Stimulated activated CD4-positive, alpha-beta T cell treated with anti-CD3 and anti-CD28 coated beads, Interleukin-1b, Interleukin-23, amount 100 ng/mL, for 48 hours (primary cell): ENCODE measurements at places on chromosomes 12 and 14.

- DNase-seq = no peak
These were observed 41.7 kb upstream of the FRS2 start for GRCh38 chr12:69428351-69429073.

- peak; percentile 51 for DNase-seq
These were observed 67.3 kb upstream of the STK38L start for GRCh38 chr12:27176765-27177164.

DNA sequence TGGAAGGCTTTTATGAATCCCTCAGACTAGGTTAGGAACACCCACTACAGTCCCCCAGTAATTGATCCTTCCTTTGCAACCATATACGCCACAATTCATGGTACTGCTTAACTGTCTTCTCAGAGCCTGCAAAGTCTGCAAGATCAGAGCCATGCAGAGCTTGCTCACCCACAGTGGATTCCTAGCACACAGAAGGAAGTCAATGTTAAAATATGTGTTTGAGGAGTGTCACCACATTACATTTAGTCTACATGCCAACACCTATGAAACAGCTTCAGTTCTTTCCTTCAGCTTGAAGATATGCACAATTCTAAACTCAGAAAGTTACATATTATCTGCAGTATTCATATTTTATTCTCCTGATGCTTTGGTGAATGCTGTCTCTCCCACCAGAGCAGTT, 138.5 kb downstream of the NDUFA12 start:
- no peak for DNase-seq

GRCh38 chr12:54945082-54945481, 39.5 kb downstream of the TESPA1 start:
- DNase-seq = no peak

- no peak for DNase-seq
These were observed 21.4 kb upstream of the CLEC4D start for GRCh38 chr12:8491646-8492530.

GRCh38 chr14:80475074-80475473, 263.8 kb upstream of the DIO2 start:
- DNase-seq = no peak

GRCh38 chr14:100402631-100403030, 79.5 kb downstream of the SLC25A47 start:
- DNase-seq = no peak

GRCh38 chr12:81461163-81461562, 298.0 kb downstream of the PPFIA2 start:
- DNase-seq = no peak

DNA sequence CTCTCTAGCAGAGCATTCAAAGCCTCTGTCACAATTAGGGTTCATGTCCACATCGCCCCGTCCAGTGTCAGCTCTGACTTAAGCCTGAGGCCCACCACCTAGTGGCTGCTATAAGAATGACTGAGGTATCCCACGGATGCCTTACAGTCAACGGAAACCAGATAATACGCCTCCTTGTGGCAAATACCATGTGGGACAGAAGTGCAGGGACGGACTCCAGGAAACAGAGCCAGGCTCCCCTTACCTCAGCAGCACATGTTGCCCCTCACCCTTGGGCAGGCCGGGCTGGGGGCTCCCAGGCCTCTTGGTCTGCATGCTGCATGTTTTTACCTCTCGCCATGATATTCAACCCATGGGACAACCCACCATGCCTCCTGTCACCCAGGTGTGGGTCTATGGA, 86.3 kb downstream of the VWF start:
- DNase-seq = peak; percentile 56

DNA sequence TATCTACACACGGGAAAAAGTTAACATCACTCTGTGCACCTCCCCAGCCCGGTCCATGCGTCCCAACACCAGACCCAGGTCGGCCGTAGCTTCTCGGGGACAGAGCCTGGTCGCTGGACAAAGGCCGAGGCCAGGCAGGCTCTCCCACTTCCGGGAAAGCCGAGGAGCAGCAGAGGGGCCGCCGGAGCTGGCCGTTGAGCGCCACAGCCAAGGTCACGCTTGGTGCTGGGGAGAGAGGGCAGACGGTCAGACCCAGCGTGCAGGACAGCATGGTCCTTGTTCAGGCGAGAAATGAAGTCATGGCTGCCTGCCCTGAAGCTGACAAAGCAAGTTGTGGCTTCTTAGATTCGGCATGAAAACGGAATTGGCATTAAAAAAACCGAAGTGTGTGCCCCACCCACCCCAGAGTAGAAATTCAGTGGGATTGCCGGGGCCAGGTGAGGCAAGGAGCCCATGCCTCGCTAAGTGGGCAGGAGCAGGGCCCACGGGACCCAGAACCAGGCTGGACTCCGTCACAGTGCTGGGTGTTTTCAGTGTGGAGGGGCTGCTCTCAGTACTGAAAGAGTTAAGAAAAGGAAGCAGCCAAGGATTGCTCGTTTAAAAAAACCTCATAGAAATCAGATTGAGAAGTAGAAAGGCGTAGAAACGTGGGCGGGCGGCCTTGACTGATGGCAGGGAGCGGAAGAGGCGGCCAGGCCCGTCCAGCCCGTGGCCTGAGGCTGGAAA, 4.3 kb downstream of the ARL6IP4 start:
- no peak for DNase-seq

DNA sequence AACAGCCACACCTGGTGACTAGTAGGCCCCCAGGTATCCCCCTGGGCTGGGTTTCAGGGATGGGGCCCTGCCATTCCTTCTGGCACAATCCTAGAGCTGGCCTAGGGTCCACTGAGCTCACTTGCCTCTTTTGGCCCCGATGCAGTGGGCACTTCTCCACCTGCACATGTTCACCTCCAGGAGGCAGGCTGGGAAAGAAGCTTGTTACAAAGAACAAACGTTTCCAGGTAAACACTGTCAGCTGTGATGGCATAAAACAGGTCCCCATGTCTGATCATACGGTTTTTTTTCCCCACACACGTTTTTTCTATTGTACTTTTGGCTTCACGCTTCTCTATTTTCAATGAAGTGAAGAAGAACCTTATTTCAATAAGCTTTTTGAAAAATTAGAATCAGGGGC, 15.8 kb upstream of the HVCN1 start:
- no peak for DNase-seq

DNA sequence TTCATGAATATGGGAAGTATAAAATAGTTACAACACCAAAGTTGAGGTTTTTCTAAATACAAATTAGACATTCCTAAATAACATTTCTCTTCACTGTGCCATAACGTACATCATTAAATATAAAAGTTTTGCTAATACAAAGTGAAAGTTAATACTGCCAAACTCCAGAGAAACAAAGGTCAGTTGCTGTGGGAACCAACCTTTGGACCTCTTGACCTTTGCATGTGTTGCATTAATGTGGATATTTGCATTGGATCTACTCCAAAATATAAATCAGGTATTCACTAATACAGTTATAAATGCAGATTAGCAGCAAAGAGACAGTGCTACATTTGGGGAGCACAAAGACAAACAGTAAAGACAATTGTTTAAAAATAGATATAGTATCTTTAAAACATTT, 366.0 kb upstream of the USP15 start:
- DNase-seq = no peak

- DNase-seq = no peak
These were observed 1.6 kb downstream of the PYM1 start for GRCh38 chr12:55925870-55926737.
